Activated effector memory CD4-positive, alpha-beta T cell treated with Interleukin-2 at 50 U/mL for 16 hours (primary cell): ENCODE measurements at places on chromosomes 12 and 14.
A peak's percentile ranks its signal among the peaks of the same experiment; 100 is the strongest.

- no peak for DNase-seq
Measured at GRCh38 chr12:5827591-5827990, 117.5 kb downstream of the ANO2 start.

DNA sequence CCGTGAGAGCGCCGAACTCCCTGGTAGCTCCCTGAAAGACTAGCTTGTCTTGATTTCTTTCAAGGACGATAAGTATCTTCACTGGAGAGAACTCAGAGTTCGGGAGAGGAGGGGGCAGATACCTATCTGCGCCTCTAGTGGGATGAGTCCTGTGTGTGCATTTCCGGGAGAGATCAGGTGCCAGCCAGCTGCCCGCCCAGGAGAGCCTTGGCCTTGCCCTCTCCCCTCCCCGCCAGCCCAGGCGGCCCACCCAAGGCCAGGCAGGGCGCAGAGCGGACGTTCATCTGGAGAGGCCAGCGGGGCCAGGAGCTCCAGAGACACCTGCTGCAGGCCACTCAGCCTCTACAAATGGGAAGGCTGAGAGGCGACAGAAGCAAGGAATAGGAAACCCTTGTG lies 1.0 kb downstream of the CD9 start:
- no peak for DNase-seq

- DNase-seq = no peak
Measured at GRCh38 chr14:71175491-71175890, 268.2 kb downstream of the PCNX1 start.

GRCh38 chr12:2057041-2057794 lies 4.4 kb downstream of the CACNA1C start:
- no peak for DNase-seq

- DNase-seq = no peak
Measured at GRCh38 chr12:92111256-92111655, 34.4 kb downstream of the BTG1 start.

GRCh38 chr14:93655078-93655750 lies 133.1 kb downstream of the PRIMA1 start:
- DNase-seq = no peak

DNA sequence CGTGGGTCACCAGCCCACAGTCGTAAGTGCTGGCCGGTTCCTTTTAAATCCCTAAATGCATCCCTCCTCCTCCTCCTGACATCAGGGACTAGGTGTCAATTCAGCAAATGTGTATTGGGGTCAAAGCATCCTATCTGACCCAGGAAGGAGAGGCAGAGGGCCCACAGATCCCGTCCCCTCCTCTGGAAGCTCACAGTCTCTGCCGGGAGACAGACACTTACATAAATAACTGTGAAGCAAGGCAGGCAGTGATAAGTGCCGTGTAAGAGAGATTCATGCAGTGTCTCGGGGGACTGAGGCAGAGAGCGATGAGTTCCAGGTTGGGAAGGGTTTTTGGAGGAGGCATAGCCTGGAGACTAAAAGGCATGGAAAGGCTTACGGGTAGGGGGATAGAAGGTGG lies 44.1 kb downstream of the HRK start:
- DNase-seq = no peak

GRCh38 chr14:104473649-104474494 lies 105.7 kb upstream of the C14orf180 start:
- DNase-seq = no peak

DNA sequence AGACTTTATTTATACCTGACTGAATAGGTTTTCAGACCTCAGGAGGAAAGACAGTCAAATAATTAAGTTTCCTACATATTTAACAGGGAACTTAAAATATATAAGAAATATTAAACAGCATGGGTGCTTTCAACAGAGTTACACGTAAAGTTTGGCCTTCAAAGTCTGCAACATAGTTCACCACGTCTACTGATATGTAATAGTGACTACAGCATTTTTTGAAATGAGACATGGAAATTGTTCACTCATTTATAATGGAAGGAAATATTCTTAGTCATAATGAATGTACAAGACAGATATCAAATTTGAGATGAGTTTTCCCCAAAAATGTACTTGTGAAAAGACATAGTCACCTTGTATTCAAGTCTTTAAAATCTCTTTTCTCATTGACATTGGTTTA lies 56.7 kb upstream of the KCNMB4 start:
- DNase-seq = no peak

DNA sequence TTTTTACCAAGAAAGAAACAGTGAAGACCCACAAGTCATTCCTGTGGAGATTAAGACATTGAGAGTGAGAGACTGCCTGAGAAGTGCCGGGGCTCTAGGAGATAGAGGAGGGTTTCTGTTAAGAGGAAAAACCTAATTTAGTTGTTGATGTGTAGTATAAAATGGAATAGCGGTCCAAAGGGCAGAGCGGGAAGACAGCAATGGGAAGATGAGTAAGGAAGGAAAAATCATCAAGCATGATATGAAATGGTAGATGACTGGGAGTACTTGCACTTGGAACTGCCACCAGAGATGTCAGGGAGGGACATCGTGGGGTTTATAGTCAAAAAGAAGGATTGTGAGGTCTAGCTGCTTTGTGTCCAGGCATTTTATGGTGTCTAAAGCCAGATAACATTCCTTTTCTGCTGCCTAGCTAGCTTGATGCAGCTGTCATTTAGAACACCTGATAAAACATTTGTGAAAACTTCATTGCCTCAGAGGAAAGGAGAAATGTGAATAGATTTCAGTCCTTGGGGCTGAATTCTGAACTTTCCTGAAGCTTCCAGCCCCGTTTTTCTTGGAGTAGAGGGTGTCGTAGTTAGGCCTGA lies 20.1 kb upstream of the PSEN1 start:
- no peak for DNase-seq

GRCh38 chr12:98771811-98772752 lies 127.0 kb downstream of the APAF1 start:
- DNase-seq = no peak

DNA sequence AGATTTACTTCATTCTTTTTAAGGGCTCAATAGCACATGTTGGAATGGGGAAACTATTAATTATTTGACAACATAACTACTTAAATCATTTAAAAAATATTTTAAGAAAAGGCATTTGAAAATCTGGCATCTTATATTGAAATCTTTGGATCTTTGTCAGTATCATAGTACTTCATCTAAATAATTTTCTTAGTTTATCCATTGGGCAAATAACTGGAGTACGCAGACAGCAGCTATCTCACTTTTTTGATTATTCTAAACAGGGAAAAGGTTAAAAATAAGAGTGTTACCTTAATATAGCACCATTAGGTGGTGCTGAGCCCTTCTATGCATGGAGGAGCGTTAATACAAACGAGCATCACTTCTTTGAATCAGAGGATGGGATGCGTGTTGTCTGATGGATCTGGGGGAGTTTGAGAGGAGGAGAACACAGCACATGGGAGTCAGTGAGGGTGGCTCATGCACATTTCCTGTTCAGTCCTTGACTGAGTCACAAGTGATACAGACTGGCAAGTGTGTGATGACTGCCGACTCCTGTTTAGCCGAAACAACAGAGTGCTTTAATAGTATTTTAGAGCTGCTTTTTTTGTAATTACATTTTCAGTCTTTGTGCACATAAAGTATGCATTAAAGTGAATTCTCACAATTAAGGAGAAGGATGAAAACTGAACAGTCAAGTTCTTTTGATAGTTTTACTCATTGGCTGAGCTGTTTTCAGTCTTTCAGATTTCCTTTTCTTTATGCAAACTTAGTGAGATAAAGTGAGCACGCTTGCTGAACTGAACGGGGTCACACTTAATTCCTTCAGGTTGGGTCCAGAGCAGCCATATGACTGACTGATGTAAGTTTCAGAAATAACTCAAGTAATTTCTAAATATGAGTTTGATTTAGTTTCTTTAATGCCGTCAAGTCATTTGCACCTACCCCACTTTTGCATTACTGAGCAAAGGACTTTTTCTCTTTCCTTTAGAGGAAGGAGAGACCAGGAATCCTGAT lies 92.7 kb downstream of the DIP2B start:
- DNase-seq = peak; percentile 13

GRCh38 chr12:49609059-49609874 lies 3.8 kb upstream of the FAM186B start:
- DNase-seq = no peak

GRCh38 chr14:41280745-41281144 lies 325.9 kb upstream of the LRFN5 start:
- DNase-seq = no peak

DNA sequence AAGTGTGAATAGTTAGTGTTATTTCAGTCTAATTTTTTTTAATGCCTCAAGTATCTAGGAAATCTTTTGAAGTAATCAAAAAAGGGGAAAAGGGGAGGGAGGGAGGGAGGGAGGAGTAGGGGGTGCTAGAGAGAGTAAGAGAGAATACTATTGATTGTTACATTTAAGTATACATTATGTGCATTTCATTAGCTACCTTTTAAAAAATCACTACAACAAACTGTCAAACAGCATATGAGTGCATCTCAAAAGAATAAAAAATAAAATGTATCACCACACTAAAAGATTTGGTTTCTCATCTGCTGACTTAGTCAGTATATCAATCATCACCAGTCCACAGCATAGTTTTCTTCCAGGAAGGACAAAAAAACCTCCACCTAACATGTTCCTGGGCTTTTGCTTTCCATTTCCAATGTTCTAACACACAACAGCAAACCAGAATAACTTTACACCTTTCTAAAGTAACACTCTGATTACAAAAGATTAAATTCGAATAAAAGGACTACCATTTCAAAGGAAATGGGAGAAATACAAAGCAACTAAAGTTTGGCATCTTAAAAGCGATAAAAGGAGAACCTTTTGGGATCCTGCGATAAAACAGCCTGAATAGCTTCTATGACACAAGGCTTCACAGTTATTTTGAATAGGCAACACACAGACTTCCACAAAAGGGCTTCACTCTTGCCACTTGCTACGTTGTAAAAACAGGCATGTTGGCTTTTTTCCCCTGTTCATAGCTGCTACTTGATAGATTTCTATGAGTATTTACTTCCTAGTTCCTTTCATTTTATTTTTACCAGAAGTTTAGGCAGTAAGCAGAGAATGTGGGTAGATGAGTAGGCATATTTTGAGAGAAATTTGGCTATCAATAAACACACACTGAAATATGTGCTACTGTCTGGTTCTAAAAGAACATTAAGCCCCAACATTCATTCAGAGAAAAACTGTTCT lies 160.9 kb downstream of the EPS8 start:
- DNase-seq = no peak

DNA sequence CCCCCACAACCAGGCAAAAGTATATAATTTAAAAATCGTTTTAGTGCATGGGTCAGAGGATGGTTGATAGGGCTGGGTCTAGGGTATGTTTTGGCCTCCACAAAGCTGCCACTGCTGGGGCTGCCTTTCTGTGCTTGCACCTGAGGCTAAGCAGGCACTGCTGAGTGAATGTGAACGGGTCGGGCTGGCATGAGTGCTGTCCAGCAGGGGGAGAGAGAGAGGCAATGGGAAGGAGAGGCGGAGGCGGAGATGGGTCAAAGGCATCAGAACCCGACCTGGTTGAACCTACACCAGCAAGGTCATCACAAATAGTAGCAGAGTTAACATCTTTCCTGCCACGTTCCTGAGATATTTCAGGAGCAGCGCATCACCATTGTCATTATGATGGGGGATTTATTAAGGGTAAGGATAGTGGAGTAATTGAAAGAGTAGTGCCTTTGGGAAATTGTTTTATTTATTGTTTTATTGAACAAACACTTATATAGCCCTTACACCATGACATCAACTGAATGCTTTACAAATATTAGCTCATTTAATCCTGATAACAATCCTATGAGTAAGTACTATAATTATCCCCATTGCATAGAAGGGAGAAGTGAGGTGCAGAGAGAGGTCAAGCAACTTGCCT lies 5.8 kb upstream of the NRXN3 start:
- DNase-seq = no peak
